ENCODE measurements at places on chromosomes 11 and 22.

DNA sequence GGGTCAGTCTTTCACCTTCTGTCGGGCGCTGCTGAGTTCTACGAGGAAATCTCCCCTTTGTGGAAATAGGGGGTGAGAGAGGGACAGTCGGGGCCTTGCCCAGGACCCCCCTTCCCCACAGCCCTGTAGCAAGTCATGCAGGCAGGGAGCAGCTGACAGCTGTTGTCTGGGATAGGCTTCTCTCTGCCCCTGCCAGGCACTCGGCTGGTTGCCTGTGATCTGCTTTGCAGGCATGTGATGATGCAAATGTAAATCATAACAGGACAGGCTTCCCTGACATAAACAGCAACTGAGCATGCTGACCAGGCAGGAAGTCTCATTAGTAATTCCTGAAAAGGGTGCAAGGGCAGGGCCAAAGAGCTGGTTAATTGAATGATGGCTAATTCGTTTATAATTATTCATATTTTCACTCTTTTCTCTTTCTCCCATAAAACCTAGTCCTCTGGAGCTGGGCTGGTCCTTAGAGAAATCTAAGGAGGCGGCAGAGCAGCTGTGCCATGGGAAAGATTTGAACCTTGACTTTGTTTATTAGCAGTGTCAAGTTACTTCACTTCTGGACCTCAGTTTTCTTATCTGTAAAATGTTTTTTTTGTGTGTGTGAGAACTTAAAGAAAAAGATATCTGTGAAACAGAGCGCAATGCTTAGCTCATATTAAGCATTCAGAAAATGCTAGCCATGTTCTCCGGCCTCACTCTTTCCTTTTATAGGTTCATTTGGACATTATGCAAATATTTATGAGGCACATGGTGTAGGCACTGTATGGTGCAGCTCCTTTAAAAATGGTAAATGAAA lies 129.7 kb downstream of the LDLRAD3 start:
- peak; percentile 93 for DNase-seq
- H3K36me3 ChIP-seq, result peaks cover 3% of the 10 kb centered on the region
- H3K4me1 ChIP-seq, result peaks cover 34% of the 10 kb centered on the region
- H3K27me3 ChIP-seq, result no peaks in the 10 kb centered on the region

GRCh38 chr11:70630816-70631623 lies 232.7 kb downstream of the CTTN start:
- H3K36me3 ChIP-seq, result no peaks in the 10 kb centered on the region
- peaks cover 16% of the 10 kb centered on the region for H3K4me1 ChIP-seq
- no peak for DNase-seq
- H3K27me3 ChIP-seq, result peaks cover 5% of the 10 kb centered on the region
- H3K4me3 ChIP-seq, result no peak overlapping the region

GRCh38 chr11:12537778-12538401 lies 136.3 kb upstream of the TEAD1 start:
- H3K36me3 ChIP-seq, result no peaks in the 10 kb centered on the region
- DNase-seq, result no peak
- no peak overlapping the region for H3K4me3 ChIP-seq
- no peaks in the 10 kb centered on the region for H3K27me3 ChIP-seq
- peaks cover 32% of the 10 kb centered on the region for H3K4me1 ChIP-seq

GRCh38 chr22:31332886-31333285 lies 13.3 kb downstream of the PATZ1 start:
- DNase-seq, result no peak
- H3K27ac ChIP-seq, result no peak overlapping the region
- H3K36me3 ChIP-seq, result peaks cover 84% of the 10 kb centered on the region
- no peaks in the 10 kb centered on the region for H3K27me3 ChIP-seq
- peaks cover 22% of the 10 kb centered on the region for H3K4me1 ChIP-seq
- no peak overlapping the region for H3K4me3 ChIP-seq

DNA sequence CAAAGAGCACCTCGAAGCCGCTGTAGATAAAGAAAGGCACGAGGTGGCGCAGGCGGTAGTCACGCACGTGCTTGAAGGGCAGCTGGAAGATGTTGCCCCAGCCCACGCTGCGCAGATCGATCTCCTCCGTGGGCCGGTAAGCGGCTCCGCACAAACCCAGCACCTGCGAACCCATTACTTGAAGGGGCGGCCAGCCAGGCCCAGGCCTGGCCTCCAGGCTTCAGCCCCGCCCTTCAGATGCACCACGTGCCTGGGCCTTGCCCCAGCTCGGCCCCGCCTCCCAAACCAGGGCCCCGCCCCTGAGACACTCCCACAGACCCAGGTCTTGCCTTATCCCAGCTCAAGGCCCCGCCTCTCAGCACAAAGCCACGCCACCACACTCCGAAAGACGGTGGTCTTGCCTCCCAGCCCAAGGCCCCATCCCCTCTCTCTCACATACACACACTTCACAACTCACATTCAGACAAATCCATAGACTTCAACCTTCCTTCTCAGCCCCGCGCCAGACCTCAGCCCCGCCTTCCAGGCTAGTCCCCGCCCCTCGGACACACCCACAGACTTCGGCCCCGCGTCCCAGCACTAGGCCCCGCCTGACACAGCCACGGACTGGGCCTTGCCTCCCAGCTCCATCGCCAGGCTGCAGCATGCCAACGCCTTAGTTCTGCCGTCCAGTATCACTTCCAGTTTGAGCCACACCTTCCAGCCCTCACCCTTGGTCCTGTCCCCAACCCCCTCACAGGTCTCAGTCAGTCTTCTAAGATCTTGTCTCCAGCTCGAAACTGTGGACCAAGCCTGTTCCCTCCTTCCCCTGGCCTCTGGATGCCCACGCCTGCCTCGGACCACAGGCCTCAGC lies 7.0 kb downstream of the UNC93B1 start:
- no peak overlapping the region for H3K4me3 ChIP-seq
- H3K4me1 ChIP-seq, result peaks cover 4% of the 10 kb centered on the region
- no peak overlapping the region for H3K27ac ChIP-seq
- peak; percentile 41 for DNase-seq

DNA sequence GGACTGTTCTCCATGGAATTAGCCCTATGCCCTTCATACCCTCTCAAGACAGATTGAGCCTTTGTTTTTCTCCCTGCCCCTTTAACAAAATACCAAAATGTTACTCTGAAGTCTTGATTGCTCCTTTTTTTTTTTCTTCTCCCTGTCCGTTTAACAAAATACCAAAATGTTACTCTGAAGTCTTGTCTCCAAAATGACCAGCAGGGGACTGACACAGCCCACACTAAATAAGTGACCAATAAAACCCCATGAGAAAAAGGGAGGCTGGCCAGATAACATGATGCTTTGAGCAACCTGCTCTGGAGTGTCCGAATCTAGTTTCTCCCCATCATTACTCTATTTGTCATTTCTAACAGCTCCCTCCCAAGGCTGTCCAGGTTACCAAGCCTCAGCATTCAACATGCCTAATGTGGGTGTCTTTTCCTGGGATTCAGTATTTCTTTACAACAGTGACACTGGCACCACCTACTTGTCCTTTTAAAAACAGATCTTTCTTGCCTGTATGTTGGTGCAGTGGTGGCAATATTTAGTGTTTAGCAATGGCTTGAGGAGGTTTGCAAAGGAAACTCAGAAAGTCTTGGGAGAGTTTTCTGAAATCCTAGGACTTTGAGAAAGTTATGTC lies 42.7 kb upstream of the SLC1A2 start:
- no peak for DNase-seq
- peaks cover 5% of the 10 kb centered on the region for H3K27me3 ChIP-seq
- no peak overlapping the region for H3K27ac ChIP-seq

GRCh38 chr22:32211011-32211410 lies 6.1 kb upstream of the RFPL2 start:
- no peak for DNase-seq
- no peaks in the 10 kb centered on the region for H3K36me3 ChIP-seq
- no peaks in the 10 kb centered on the region for H3K27me3 ChIP-seq
- H3K4me3 ChIP-seq, result no peak overlapping the region
- H3K4me1 ChIP-seq, result no peaks in the 10 kb centered on the region

DNA sequence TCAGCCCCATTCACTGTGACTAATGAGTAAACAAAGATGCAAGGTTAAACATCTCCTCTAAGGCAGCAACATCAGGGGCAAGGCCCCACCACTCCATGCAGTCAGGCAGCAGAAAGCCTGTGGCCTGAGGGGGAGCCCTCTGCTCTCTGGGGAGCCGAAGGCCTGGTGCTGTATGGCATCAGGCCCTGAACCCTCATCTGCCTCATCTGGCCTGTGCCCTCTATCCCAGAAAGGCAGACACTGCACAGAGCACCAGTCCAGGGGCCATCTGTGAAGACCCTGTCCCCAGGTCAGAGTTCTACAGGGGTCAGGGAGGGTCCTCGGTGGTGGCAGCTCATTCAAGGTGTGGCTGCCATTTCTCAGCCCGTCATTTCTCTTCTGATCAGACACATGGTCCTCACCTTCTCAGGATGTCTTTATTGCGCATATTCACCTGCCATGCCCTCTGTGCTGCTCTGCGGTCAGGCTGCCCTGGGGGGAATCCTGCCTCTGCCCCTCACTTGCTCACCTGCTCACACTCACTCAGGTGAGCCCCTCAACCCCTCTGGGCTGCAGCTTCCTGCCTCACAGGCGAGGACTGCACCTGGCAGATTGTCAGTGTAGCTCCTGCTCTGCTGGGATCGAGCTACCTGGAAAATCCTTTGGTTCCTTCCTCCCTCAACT lies 103.1 kb upstream of the PITPNB start:
- no peak overlapping the region for H3K4me3 ChIP-seq
- no peaks in the 10 kb centered on the region for H3K27me3 ChIP-seq
- no peak for DNase-seq

GRCh38 chr11:87325490-87325872 lies 287.7 kb downstream of the TMEM135 start:
- H3K36me3 ChIP-seq, result peaks cover 3% of the 10 kb centered on the region
- H3K4me1 ChIP-seq, result peaks cover 12% of the 10 kb centered on the region
- no peak for DNase-seq
- no peaks in the 10 kb centered on the region for H3K27me3 ChIP-seq
- no peak overlapping the region for H3K27ac ChIP-seq
- no peak overlapping the region for H3K4me3 ChIP-seq

GRCh38 chr11:94031625-94032024 lies 10.5 kb downstream of the HEPHL1 start:
- no peak overlapping the region for H3K4me3 ChIP-seq
- DNase-seq, result no peak
- H3K36me3 ChIP-seq, result no peaks in the 10 kb centered on the region
- H3K27me3 ChIP-seq, result no peaks in the 10 kb centered on the region
- H3K4me1 ChIP-seq, result no peaks in the 10 kb centered on the region
- no peak overlapping the region for H3K27ac ChIP-seq

DNA sequence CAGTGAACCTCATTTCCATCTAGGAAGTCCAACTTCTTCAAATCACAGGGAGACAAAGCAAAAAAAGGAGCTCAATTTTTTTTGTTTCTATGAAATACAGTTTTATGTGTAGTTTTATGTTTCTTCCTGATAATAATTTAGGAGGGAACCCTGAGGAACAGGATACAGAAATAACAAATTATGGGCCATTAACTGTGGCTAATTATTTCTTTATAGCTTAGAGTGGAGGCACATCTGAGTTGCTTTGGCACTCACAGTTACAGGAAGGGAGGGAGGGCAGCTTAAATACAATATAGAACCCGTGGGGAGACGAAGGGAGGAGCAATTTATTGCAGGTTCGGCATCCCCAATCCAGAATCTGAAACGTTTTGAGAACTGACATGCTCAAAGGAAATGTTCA lies 37.1 kb upstream of the HORMAD2 start:
- H3K27me3 ChIP-seq, result peaks cover 3% of the 10 kb centered on the region
- no peaks in the 10 kb centered on the region for H3K36me3 ChIP-seq
- no peak overlapping the region for H3K27ac ChIP-seq
- H3K4me3 ChIP-seq, result no peak overlapping the region
- DNase-seq, result no peak
- peaks cover 6% of the 10 kb centered on the region for H3K4me1 ChIP-seq

DNA sequence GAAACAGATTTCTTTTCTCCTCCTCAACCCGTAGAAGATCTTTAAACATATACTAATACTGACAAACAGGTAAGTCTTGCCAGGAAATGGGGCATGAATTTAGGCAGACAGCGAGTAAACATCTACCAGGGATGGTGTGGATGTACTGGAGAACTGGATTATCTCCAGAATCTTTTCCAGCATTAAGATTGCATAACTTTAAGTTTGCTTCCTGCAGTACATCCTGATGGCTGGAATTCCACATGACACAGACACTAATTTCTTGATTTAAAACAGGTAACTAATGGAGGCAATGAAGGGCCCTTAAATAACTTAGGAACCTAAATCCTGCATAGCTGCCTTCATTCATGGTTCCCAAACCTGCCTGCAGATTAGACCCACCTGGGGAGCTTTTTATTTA lies 40.7 kb downstream of the JHY start:
- DNase-seq, result peak; percentile 4
- H3K4me3 ChIP-seq, result no peak overlapping the region
- no peaks in the 10 kb centered on the region for H3K4me1 ChIP-seq
- H3K27me3 ChIP-seq, result peaks cover 3% of the 10 kb centered on the region
- no peak overlapping the region for H3K27ac ChIP-seq

DNA sequence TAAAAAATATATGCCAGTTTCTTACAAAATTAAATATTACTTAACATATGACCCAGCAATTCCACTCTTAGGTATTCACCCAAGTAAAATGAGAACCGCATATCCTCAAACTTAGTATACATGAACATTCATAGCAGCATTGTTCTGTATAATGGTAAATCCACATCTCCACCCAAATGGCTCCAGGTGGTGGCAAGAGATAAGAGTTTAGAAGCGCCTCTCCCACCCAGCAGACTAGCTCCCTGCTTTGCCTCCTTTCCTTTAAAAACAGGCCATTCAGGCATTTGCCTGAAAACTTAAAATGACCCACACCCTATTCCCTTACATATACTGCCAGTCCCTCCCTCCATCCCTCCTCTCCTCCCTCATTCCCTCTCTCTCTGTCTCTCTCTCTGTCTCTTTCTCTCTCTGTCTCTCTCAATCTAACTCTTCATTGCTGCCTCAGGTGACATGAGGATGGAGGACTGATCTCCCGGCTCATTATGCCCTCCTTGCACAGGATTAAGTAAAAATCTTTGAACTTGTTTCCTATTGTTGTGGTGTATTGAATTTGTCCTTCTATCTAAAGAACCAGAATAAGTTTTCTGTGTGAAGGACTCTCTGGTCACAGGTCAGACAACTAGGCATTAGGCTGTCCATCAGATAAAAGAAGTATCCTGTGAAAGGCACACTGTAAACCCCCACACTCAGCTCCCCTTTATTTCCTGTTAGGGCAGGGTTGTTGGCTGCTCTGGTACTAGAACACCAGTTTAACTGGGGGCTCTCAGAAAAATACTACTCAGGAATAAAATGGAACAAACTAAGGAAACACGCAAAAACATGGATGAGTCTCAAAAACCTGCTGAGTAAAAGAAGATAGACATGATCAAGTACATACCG lies 48.3 kb downstream of the RRP8 start:
- DNase-seq, result no peak
- H3K4me1 ChIP-seq, result no peaks in the 10 kb centered on the region
- H3K4me3 ChIP-seq, result no peak overlapping the region
- no peaks in the 10 kb centered on the region for H3K27me3 ChIP-seq
- no peak overlapping the region for H3K27ac ChIP-seq
- H3K36me3 ChIP-seq, result peaks cover 4% of the 10 kb centered on the region

- H3K27me3 ChIP-seq, result no peaks in the 10 kb centered on the region
- H3K27ac ChIP-seq, result no peak overlapping the region
- peaks cover 2% of the 10 kb centered on the region for H3K4me1 ChIP-seq
- DNase-seq, result no peak
- no peak overlapping the region for H3K4me3 ChIP-seq
These were observed 221.7 kb upstream of the BLID start for GRCh38 chr11:122337704-122338103.

Measured in muscle of leg (tissue), 16 donors.